ENCODE measurements at places on chromosomes 16 and 17. TPM values are rescaled to one million over a fixed set of nuclear protein-coding genes. Genes with fewer than 3 reads are reported as not detected.

INTS2 gene
- total RNA-seq, result 33.5 TPM

UTS2R gene
- total RNA-seq, result not detected

LRRC37A gene
- 1.7 TPM for total RNA-seq

DHX40 gene
- 24.9 TPM for total RNA-seq

RPL38 gene
- 1,574 TPM for total RNA-seq

SPN gene
- total RNA-seq, result 110 TPM

DPEP3 gene
- 0.16 TPM for total RNA-seq

STH gene
- not detected for total RNA-seq

HSD17B2 gene
- total RNA-seq, result not detected

FOXN1 gene
- not detected for total RNA-seq

FAM83G gene
- 11.9 TPM for total RNA-seq

SLC6A2 gene
- total RNA-seq, result not detected

MRM3 gene
- 35.5 TPM for total RNA-seq

SLC13A2 gene
- not detected for total RNA-seq

CYBC1 gene
- 192 TPM for total RNA-seq

KRTAP4-6 gene
- total RNA-seq, result not detected

THUMPD1 gene
- 44.9 TPM for total RNA-seq

CD79B gene
- total RNA-seq, result 31.6 TPM

TVP23A gene
- not detected for total RNA-seq

VTN gene
- 0.11 TPM for total RNA-seq
